ENCODE measurements at places on chromosomes 3 and 15.

DNA sequence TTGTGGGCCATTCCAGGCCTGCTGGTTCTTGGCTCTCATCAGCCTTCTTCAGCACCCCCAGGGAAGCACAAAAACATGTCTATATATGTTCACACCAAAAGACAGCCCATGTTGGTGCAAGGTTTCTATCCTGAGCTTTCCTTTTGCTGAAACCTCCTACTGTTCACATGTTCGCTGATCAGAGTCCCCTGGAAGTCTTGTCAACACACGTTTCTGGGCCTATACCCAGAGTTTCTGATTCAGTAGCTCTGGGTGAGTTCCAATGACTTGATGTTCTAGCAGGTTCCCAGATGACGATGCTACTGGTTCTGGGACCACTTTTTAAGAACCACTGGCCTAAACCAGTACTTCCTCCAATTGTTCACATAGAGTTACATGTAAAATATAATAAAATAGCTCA is 46.0 kb downstream of the SUCNR1 start:
- no peak for DNase-seq

- DNase-seq = peak; percentile 72
Observed at GRCh38 chr3:36380221-36381031, at the start of gene STAC. Gene STAC, plus strand, starts transcription at chr3:36380504. Its CDS starts 140 bp downstream, at chr3:36380644.

- no peak for DNase-seq
Observed at GRCh38 chr15:52208306-52208946, 17.2 kb upstream of the GNB5 start.

DNA sequence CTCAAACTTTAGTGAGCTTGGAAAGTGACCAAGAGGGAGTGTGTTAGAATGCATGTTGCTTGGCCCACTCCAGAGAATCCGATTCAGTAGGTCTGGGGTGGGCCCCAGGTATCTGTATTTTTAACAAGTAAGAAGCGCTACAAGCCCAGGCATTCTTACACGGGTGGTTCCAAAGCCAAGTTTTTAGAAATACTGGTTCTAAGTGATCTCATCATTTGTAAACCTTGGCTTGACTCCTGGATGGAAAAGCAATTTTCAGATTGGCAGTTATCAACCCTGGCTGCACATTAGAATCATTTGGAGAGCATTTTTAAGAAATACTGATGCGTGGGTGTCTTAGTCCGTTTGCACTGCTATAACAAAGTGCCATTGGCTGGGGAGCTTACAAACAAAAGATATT is 27.3 kb upstream of the ST8SIA2 start:
- no peak for DNase-seq

DNA sequence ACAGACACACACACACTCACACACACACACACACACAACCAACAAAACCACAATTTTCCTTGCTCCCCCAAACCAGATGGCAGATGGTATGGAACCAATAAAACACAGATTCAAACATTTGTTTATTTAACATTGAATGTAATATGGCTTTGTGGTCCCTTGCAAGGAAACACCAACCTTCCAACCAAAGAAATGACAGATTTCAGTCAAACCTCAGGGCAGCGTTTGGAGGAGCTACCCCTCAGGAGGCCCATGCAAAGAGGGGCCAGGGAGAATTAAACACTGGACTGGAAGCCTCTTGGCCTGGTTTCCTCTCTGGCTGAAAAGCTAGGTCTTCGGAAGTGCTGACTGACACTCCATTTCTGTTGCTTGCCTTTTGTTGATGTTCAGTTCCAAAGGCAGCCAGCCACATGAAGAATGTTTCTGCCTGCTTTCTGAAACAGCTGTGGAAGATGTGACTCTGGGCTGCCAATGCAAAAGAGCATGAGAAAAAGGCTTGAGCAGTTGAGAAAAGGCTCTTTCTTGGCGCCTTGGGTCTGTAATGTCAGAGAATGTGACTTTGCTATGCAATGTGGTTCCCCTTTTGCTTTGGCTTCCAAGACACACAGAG is 296.1 kb downstream of the RPLP1 start:
- DNase-seq = no peak

DNA sequence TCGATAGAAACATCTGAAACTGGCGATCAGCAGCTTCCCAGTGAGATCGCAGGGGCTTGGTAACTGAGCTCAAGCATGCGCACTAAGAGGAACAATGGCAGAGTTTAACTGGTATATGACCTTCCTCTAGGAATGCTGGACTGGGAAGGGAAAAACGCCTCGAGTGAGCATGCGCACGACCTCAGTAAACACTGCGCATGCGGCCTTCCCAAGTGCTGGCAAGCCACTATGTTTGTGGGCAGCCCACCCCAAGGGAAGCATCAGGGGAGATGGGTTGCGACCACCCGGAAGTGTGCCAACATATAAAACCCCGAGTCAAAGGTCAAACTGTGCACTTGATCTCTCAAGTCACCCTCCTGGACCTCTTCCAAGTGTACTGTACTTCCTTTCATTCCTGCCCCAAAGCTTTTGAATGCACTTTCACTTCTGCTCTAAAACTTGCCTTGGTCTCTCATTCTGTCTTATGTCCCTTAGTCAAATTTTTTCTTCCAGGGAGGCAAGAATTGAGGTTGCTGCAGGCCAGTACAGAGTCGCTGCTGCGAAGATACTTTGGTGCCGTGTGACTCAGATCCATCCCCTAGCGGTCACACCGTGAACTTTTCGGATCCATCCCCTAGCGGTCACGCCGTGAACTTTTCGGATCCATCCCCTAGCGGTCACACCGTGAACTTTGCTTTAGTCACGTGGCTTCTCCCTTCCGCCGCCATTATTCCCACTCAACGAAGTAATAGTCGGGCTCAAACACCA is 243.3 kb downstream of the FAM43A start:
- DNase-seq = no peak

- no peak for DNase-seq
Observed at GRCh38 chr3:25823314-25823713, 33.4 kb downstream of the OXSM start.

- DNase-seq = no peak
Observed at GRCh38 chr3:188053710-188054380, 100.1 kb upstream of the LPP start.

- DNase-seq = no peak
Observed at GRCh38 chr15:78977591-78978347, 32.9 kb upstream of the CTSH start.

DNA sequence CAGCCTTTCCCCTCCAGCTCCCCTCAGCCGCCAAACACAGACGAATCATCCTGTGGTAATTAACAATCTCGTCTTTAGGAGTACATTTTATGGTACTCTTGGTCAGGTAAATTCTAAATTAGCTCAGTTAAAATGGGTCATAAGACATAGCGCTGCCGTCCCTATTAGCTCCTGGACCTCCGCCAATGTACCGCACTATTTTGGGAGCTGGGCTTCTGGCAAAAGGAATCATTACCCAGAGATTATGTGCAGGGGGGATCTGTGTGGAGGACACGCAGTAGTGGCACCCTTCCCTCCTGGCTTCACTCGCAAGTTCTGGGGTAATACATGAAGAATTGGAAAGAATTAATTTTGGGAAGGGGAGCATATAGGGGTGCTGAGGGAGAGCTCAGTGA is 68.6 kb upstream of the ONECUT1 start:
- DNase-seq = no peak

DNA sequence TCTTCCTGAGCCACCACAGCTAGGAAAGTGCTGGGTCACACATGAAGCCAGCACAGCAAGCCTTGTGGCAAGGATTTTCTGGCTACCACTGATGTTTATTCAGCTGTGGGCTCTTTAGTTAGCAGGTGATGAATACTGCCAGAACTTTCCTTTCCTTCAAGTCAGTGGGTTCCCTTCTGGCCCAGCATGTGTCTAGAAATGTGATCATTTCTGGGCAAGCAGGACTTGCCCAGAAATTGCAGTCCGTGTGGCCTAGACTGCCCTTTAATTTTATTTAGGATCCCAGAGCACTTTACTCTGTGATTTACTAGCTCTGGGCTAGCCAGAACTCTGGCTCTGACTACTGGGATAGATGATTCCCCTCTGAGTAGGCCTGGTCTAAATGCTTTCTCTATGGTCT is 397.5 kb downstream of the ZIC4 start:
- no peak for DNase-seq

DNA sequence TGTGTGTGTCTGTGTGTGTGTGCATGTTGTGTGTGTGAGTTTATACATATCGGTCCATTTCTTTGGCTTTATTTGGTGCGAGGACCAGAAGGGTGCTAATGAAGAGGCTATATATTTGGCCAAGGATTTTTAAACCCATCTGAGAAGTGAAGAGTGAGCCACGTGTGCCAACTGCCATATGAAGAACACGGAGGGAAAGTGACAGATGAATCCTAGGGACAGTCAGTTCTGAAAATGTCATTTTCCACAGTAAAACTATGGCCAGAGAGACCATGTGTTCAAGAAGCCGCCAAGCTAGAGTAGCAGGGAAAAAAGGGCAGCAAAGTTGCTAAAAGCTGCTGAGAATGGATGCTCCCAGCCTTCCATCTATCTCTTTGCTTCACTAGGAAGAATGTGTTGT is 297.3 kb upstream of the LMCD1 start:
- DNase-seq = no peak

- no peak for DNase-seq
Observed at GRCh38 chr3:31230425-31231223, 302.1 kb upstream of the STT3B start.

GRCh38 chr3:119219069-119219468 is 21.6 kb downstream of the B4GALT4 start:
- DNase-seq = no peak

- no peak for DNase-seq
Observed at GRCh38 chr15:97692301-97693015, 268.0 kb upstream of the ARRDC4 start.

DNA sequence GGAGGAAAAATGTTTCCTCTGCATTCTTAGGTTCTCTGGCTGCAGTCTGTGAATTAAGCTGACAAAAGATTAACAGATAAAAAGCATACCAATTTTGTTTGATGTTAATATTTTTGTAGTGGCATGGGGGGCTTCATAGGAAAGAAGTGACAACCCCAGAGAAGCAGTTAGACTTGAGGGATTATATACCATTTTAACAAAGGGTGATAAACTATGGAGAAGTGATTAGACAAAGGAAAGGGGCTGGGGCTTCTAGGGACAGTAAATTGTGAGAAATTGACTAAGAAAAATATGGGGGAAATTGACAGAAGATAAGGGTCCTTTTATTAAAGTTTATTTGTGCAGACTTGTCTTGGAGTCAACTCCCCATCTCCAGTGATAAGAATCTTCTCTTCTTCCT is 55.7 kb upstream of the NR2E3 start:
- DNase-seq = no peak

DNA sequence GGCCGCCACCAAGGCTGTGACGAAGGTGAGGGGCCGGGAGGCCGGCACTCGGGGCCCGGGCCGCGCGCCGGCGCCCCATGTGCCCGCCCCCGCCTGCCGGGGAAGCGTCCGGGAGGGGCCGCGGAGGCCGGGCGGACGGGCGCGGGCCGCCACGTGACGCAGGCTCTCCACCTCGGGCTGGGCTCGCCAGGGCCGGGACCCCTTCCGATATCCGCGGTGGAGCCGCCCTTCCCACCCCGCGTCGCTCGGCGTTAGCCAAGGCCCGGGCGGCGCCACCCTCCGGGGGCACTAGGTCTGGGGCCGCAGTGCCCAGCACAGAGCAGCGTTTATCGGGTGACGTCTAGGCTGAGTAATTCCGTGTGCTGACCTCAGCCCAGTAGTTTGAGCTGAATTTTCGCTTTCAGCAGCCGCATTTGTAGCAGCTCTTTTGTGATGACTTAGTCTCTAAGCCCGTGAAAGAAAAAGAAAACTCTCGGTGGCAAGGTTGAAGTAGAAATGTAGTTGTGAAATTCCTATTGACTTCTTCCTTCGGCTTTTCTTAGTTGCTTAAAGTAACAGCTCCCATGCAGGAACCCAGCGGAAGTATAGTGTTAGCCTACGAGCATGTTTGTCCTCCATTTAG is 885 bp downstream of the CDV3 start:
- peak; percentile 86 for DNase-seq

GRCh38 chr3:73839032-73839431 is 214.3 kb upstream of the PDZRN3 start:
- DNase-seq = no peak

GRCh38 chr3:177835917-177836316 is 638.6 kb upstream of the TBL1XR1 start:
- no peak for DNase-seq

DNA sequence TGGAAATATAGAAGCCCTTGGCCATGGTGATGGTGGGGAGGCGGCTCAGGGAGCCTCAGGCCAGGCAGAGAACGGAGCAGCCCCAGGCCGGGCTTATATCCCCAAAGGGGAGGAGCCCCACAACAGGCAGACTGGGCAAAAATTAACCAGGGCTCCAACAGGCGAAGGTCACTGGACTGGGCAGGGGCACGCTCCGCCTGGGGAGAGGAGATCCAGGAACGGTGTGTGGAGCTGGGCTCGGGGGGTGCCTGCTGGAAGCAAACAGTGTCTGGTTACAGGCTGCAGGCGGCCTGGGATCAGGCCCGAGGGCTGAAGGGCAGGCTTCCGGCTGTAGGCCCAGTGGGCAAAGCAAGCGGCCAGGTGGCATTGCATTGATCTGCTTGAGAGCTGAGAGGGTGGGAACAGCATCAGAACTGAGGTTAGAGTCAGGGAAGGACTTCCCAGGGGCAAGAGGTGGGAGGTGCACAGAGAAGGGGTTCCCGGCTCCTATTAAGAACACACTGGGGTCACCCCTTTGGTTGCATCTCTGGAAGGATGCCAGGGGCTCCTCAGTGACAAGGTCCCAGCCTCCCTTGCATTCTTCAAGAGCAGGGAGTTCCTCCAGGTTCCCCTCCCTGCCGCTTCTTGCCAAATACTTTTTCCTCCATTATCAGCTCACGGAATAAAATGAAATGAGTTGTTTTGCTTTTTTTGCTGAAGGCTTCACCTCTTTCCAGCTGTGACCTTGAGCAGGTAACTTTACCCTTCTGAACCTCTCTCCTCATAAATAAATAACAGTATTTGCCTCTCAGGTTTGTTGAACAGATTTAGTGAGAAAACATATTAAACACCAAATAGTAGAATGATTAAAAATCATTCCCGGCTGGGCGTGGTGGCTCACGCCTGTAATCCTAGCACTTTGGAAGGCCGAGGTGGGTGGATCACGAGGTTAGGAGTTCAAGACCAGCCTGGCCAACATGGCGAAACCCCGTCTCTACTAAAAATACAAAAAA is 7.8 kb downstream of the ANPEP start:
- no peak for DNase-seq

- DNase-seq = no peak
Observed at GRCh38 chr3:156599089-156599874, 44.4 kb upstream of the SSR3 start.

DNA sequence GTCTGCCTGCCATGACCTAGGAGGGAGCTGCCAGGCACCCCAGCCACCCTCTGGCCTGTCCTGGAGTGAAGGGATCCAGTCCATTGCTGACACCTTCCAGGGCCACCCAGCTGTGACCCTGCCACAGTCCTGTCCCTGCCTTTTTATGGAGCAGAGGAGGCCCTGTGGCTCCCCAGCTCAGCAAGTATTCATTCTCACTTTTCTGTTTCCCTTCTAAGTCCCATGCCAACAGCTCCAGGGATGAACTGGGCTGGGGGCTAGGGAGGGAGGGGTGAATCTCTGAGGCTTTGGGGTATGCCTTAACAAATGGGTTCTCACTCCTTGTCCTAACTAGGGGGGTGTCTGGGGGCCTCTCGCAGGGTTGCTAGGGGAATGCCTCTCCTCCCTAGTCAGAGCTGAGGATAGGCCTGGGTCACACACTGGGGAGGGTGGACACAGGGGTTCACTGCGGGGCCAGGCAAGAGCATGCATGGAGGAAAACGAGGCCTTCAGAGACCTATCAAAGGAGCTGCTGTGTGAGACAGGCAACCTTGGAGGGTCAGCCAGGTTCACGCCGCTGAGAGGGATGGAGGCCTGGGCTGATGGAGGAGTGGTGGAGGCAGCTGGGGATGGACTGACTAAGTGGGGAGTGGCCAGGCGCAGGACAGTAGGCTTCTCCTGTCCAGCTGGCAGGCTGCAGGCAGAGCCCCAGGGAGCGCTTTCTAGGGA is 31.8 kb downstream of the EPHB3 start:
- no peak for DNase-seq

Measured in coronary artery (tissue), 2 donors.